ENCODE measurements at places on chromosomes 3 and 15. TPM values are rescaled to one million over a fixed set of nuclear protein-coding genes. Genes with fewer than 3 reads are reported as not detected.

CKMT1A gene
- 37.4 TPM for total RNA-seq

SKOR1 gene
- 0.11 TPM for total RNA-seq

ACOX2 gene
- 1.1 TPM for total RNA-seq

DGKG gene
- 0.92 TPM for total RNA-seq

ISLR gene
- 0.50 TPM for total RNA-seq

EFCC1 gene
- 0.16 TPM for total RNA-seq

C2CD4B gene
- total RNA-seq = 0.96 TPM

PLS1 gene
- 26.4 TPM for total RNA-seq

C3orf20 gene
- not detected for total RNA-seq

FGF7 gene
- total RNA-seq = 0.11 TPM

DNA sequence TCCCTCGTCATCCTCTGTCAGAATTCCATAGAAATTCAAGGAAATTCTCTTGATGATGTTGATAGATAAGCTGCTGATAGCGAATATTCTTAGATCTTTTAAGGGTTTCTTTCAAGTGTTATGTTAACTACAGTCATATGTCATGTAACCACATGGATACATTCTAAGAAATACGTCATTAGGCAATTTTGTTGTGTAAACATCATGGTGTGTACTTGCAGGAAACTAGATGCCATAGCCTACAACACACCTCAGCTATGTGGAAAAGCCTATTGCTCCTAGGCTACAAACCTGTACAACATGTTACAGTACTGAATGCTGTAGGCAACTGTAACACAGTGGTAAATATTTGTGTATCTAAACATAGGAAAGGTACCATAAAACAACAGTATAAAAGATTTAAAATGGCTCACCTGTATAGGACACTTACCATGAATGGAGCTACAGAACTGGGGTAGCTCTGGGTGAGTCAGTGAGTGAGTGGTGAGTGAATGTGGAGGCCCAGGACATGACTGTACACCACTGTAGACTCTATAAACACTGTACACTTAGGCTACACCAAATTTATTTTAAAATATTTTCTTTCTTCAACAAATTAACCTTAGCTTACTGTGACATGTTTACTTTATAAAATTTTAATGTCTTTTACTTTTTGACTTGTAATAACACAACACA is 34.6 kb downstream of the GLDN start:
- no peak overlapping the region for H3K27ac ChIP-seq
- H3K27me3 ChIP-seq = no peaks in the 10 kb centered on the region
- no peaks in the 10 kb centered on the region for H3K36me3 ChIP-seq

- H3K4me3 ChIP-seq = no peak overlapping the region
- no peak overlapping the region for H3K27ac ChIP-seq
- H3K27me3 ChIP-seq = peaks cover 2% of the 10 kb centered on the region
- no peak for DNase-seq
- peaks cover 8% of the 10 kb centered on the region for H3K36me3 ChIP-seq
- H3K4me1 ChIP-seq = no peaks in the 10 kb centered on the region
Observed at GRCh38 chr3:42005401-42005800, 43.5 kb upstream of the ULK4 start.

GRCh38 chr15:47742334-47742733 is 25.0 kb downstream of the SEMA6D start:
- H3K36me3 ChIP-seq = no peaks in the 10 kb centered on the region
- H3K27ac ChIP-seq = no peak overlapping the region
- no peak for DNase-seq
- H3K27me3 ChIP-seq = peaks cover 85% of the 10 kb centered on the region

- no peak overlapping the region for H3K4me3 ChIP-seq
- H3K27ac ChIP-seq = no peak overlapping the region
- H3K4me1 ChIP-seq = peaks cover 19% of the 10 kb centered on the region
- peaks cover 8% of the 10 kb centered on the region for H3K27me3 ChIP-seq
- H3K36me3 ChIP-seq = no peaks in the 10 kb centered on the region
Observed at GRCh38 chr3:57173687-57174086, 8.5 kb upstream of the IL17RD start.

- H3K36me3 ChIP-seq = peaks cover 20% of the 10 kb centered on the region
- H3K4me1 ChIP-seq = no peaks in the 10 kb centered on the region
- H3K27me3 ChIP-seq = no peaks in the 10 kb centered on the region
Observed at GRCh38 chr3:54510506-54510905, 388.2 kb downstream of the CACNA2D3 start.

DNA sequence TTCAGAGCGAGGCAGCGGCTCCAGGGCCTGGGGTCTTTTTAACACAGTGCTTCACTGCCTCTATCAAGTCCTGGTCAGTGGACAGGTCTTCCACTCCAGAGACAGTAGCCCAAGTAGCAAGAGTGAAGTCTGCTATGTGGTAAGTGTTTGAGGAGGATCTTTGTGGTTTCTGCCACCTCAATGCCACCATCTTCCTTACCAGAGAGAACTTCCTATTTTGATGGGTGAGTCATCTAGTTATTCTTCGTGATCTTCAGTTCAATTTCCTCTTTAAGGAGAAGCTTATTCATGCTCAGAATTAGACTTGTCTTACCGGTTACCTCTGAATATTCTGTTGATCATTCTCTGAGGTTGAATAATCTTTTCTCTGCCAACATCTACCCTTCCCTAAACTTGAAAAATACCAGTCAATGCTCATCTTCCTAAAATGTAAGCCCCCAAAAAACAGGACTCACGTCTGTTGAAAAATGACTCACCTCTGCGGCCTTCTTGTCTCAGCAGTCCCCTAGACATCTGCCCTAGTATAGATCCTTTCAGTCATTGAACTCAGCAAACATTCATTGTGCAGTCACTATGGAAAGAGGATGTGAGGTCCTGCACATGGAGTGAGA is 32.2 kb upstream of the BCL6 start:
- H3K4me1 ChIP-seq = peaks cover 20% of the 10 kb centered on the region
- no peak overlapping the region for H3K27ac ChIP-seq
- H3K4me3 ChIP-seq = no peak overlapping the region
- no peak for DNase-seq
- no peaks in the 10 kb centered on the region for H3K27me3 ChIP-seq
- no peaks in the 10 kb centered on the region for H3K36me3 ChIP-seq

GRCh38 chr3:13172644-13173013 is 99.4 kb upstream of the IQSEC1 start:
- H3K4me1 ChIP-seq = peaks cover 23% of the 10 kb centered on the region
- H3K27me3 ChIP-seq = peaks cover 8% of the 10 kb centered on the region
- peaks cover 23% of the 10 kb centered on the region for H3K36me3 ChIP-seq
- no peak for DNase-seq
- H3K27ac ChIP-seq = peak overlapping the region; percentile 37

- no peaks in the 10 kb centered on the region for H3K27me3 ChIP-seq
- no peak overlapping the region for H3K4me3 ChIP-seq
- no peaks in the 10 kb centered on the region for H3K36me3 ChIP-seq
- peaks cover 14% of the 10 kb centered on the region for H3K4me1 ChIP-seq
- DNase-seq = peak; percentile 66
Observed at GRCh38 chr15:66151809-66152208, 101.7 kb downstream of the MEGF11 start.

DNA sequence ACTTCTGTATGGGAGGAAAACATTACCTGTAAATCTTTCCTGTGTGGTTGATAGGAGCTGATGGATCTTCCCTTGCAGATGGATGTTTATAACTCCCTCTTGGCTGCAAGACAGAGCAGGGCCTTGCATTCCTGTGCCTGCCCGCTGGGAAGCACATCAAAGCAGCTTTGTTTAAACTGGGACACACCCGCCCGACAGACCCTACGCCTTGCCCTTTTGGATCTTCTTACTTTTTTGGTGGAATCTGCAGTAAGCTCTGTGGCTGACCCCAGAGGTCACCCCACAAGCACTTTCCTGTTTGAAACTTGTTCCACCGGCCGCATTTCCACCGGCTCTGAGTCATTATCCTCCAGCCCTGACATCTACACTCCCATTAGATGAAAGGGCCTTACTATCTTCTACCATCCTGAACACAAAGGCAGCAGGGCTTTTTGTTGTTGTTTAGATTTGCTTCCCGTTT is 244.1 kb upstream of the STT3B start:
- H3K36me3 ChIP-seq = no peaks in the 10 kb centered on the region
- peak; percentile 29 for DNase-seq
- no peaks in the 10 kb centered on the region for H3K27me3 ChIP-seq
- H3K27ac ChIP-seq = no peak overlapping the region

DNA sequence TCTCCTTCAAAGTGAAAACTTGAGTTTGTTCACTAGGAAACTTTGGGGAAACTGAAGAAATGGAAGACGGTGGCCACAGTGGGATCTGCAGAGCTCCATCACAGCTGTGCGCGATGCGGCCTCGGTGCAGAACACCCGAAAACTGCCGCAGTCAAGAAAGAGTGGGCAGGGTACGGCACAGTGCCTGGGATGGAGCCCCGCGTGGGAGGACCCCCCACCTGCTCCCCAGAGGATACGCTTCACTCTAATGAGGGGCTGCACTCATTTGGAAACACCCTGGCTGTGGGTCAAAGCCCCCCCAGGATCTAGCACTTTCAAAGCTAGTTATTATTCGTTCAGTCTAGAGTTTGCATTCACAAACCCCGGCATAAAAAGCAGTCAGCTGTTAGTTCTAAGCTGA is 9.5 kb downstream of the ADAMTS17 start:
- H3K27me3 ChIP-seq = no peaks in the 10 kb centered on the region
- no peak for DNase-seq
- no peak overlapping the region for H3K27ac ChIP-seq
- H3K4me3 ChIP-seq = no peak overlapping the region

- no peaks in the 10 kb centered on the region for H3K27me3 ChIP-seq
- no peak overlapping the region for H3K4me3 ChIP-seq
- peaks cover 3% of the 10 kb centered on the region for H3K36me3 ChIP-seq
Observed at GRCh38 chr3:112043621-112044201, 9.2 kb downstream of the TMPRSS7 start.

- no peak for DNase-seq
- H3K27me3 ChIP-seq = peaks cover 1% of the 10 kb centered on the region
- H3K4me1 ChIP-seq = peaks cover 23% of the 10 kb centered on the region
- H3K27ac ChIP-seq = no peak overlapping the region
- peaks cover 4% of the 10 kb centered on the region for H3K36me3 ChIP-seq
Observed at GRCh38 chr3:187263270-187263669, 28.3 kb downstream of the MASP1 start.

DNA sequence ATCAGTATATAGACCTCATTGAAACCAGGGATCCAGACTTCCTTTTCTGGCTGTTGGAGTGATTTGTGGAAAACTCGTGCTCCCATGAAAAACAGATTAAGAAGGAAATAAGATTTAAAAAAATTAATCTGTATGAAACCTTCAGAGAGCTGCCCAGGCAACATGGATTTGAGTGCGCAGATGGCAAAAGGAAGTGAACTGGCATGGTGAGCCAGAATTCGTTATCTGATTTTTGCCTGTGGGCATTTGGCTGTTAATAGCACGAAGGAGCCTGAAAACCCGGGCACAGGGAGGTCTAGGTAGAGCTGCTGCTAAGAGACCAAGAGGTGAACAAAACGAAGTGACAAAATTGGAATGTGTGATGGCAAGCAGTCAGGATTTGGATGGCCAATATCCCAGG is 19.1 kb upstream of the SPINK8 start:
- no peak overlapping the region for H3K4me3 ChIP-seq
- no peak overlapping the region for H3K27ac ChIP-seq
- DNase-seq = no peak

GRCh38 chr3:65277798-65278197 is 590.0 kb upstream of the ADAMTS9 start:
- no peaks in the 10 kb centered on the region for H3K36me3 ChIP-seq
- peak overlapping the region; percentile 35 for H3K27ac ChIP-seq
- H3K4me3 ChIP-seq = no peak overlapping the region

- H3K27me3 ChIP-seq = no peaks in the 10 kb centered on the region
- no peaks in the 10 kb centered on the region for H3K36me3 ChIP-seq
- H3K4me3 ChIP-seq = no peak overlapping the region
- no peak overlapping the region for H3K27ac ChIP-seq
Observed at GRCh38 chr3:189297932-189298331, 126.2 kb downstream of the TPRG1 start.

DNA sequence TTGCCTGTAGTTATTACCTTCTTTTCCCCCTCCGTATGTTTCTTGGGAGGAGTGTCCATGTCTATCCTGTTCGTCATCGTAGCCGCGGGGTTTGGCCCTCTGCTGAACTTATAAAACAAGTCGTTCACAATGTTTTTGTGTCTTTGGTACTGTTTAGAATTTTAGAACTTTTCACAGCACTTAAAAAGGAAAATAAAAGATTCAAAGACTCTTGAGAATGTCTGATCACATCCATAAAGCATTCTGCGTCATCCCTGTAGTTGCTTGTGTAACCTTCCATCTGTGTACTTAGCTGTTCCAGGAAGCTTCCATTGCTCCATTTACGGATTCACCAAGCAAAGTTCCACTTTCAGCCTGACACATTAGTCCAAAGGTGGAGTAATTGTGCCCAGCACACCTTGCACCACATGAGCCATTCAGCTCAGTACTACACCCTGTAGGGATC is 677.1 kb upstream of the NR2F2 start:
- H3K4me3 ChIP-seq = no peak overlapping the region
- H3K27me3 ChIP-seq = no peaks in the 10 kb centered on the region
- H3K27ac ChIP-seq = no peak overlapping the region
- no peak for DNase-seq
- no peaks in the 10 kb centered on the region for H3K4me1 ChIP-seq

DNA sequence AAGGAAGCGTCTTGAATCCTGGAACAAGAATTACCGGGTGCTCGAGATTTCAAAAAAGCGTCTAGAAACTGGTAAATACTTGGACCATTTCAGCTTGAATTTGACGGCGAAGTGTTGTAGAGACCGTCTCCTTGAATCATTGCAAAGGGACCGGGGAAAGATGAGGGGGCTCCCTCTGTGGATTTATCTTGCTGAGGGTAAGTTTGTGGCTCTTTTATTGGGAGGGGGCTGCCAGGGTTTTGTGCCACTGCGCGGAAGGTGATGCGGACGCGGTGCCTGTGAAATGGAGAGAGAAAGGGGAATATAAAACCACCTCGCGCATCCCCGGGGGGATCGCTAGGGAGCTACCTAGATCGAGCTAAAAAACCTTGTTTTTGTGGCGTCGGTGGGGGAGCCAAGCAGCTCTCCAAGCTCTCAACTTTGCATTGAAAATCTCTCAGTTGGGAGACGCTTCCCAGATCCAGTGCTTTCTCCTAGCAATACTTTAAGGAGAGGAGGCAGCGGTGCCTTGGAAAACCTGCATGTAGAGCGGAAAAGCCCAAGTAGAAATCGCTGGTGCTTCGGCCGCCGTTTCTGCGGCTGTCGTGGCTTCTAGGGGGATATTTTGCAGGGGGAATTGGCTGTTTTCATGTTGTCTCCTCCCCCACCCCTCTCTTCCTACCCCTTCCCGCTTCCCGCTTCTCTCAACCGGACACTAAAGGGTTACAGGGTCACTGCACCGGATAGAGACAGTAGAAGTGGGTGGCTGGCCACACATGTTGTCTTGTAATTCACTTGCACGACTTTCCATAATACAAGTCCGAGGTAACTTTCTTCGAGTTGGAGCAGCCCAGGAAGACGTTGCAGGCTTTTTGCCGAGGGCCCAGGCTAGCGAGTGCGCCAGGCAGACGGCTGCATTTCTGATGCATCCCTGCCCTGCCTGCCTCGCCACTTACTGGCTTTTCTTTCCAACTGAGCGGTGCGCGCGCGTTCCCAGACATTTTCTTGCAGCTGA is 187.6 kb downstream of the NLGN1 start:
- H3K4me3 ChIP-seq = peak overlapping the region; percentile 87
- peaks cover 43% of the 10 kb centered on the region for H3K4me1 ChIP-seq
- no peaks in the 10 kb centered on the region for H3K36me3 ChIP-seq
- no peaks in the 10 kb centered on the region for H3K27me3 ChIP-seq
